ENCODE measurements at places on chromosomes 2 and 18.

DNA sequence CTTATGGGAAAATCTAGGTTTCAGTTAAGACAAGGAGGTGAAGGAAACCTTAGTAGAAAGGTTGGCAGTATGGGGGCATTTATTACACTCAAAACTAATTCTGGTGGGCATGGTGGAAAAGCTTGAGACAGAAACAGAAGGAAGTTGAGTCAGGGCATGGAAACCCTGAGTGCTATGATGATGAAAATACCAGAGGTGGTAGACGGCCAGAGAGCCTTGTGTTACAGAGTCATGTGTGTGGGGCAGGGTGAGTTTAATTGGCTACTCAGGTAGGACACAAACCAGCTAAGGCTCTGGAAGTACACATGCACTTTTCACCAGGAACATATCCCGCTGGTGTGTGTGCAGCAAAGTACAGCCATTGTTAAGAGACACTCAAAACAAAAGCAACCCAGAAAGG is 20.7 kb upstream of the FAM136A start:
- DNase-seq, result no peak

GRCh38 chr2:99854236-99854852 is 288.0 kb downstream of the AFF3 start:
- no peak for DNase-seq

GRCh38 chr2:10097352-10098148 is 17.3 kb upstream of the CYS1 start:
- no peak for DNase-seq

GRCh38 chr2:46878886-46879285 is 36.7 kb downstream of the MCFD2 start:
- no peak for DNase-seq

DNA sequence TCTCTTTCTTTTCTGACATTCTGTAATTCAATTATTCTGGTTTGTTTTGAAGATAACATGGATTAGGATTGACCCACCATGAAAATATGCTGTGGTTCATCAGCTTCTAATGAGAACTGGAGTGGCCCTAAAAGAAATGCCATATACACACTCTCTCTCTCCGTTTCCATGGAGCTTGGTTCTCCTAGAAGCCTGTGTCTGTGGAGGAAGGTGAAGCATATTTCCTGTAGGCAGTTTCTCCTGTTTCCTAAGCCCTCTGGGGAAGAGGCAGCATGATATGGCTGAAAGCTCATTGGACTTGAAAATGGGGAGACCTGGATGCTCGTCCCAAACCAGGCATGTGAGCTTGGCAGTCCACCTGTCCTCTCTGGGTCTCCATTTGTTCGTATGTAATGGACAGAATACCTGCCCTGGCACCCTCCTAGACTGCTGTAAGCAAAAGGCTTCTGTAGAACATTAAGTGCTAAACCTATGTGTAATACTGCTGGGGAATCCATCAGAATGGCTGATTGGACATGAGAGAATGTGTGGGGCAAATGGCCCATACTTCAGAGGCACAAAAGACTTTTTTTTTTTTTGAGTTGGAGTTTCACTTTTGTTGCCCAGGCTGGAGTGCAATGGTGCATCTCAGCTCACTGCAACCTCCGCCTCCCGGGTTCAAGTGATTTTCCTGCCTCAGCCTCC is 75.3 kb upstream of the PPP1CB start:
- no peak for DNase-seq

DNA sequence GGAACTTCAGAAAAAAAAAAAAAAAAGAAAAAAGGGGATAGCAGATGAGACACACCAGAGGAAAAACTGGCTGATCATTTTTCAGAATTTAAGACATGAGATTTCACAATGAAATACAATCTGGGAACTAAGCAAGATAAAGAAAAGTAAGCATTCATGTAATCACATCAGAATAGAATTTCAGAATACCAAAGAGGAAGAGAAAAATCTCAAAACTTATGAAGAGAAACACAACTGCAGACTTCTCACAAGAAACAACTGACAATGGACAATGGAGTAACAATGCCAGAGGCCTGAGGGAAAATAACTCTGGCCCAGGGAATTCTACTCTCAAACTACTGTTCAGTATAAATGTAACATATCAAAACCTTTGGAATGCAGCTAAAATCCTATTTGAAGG is 13.2 kb upstream of the RRM2 start:
- no peak for DNase-seq

DNA sequence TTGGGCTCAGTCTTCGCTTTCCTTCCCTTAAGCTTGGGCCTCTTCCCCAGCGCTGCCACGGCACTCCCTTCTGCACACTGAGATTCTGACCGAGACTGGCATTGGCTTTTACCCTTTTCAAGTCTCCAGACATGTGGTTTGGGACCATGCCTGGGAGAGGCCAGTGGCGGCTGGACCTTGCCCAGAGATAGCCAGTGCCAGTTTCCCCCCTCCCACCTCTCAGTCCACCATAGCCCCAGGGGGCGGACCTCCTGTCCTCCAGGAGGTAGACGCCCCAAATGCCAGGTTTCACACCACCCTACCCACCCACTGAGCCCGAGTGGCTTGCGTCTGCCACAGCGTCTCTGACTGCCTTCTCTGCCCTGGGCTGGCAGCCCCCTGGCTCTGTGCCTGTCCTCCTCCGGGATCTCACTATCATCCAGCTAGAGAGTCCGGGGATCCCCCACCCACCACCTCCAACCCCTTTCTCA is 47.7 kb downstream of the INPP5D start:
- no peak for DNase-seq

GRCh38 chr2:112339986-112340385 is 64.6 kb downstream of the ZC3H6 start:
- no peak for DNase-seq

- no peak for DNase-seq
Measured at GRCh38 chr2:241007880-241008710, 9.7 kb downstream of the SNED1 start.

GRCh38 chr2:54675738-54676137 is 47.7 kb upstream of the EML6 start:
- DNase-seq, result no peak

DNA sequence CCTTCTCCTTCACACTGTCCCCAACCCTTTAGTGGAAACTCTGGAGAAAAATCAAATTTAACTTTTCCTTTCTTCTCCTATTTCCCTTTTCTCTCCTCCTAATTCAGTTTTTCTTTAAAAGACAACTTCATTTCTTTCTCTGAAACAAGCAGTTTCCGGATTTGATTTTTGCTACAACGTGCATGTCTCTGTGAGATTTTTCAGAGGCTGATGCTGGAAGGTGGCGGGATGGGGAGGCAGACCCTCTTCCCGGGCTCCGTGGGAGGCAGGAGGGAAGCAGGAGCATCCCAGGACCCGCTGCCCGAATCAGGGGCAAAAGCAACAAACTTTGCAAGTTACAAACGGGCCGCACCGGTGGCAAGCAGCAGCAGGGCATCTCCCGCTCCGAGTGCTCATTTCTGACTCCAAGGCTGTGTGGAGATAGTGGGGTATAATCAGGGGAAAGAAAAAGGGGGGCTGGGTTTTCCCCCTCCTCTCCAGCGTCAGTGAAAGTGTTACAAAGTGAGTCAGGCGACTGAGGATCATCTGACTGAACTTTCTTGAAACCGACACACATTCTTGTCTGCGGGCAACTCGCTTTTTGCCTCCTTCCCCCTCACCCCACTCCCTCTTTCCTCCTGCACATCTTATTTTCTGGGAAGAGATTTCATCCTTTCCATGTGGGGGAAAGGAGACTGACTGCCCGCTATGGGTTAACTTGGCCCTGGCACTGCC is 6.4 kb downstream of the ZEB2 start:
- no peak for DNase-seq

Measured in urinary bladder (tissue), 4 donors.